Hypothalamus (tissue), 51 donors: ENCODE measurements at places on chromosomes 16 and 17.
A peak's percentile ranks its signal among the peaks of the same experiment; 100 is the strongest.

DNA sequence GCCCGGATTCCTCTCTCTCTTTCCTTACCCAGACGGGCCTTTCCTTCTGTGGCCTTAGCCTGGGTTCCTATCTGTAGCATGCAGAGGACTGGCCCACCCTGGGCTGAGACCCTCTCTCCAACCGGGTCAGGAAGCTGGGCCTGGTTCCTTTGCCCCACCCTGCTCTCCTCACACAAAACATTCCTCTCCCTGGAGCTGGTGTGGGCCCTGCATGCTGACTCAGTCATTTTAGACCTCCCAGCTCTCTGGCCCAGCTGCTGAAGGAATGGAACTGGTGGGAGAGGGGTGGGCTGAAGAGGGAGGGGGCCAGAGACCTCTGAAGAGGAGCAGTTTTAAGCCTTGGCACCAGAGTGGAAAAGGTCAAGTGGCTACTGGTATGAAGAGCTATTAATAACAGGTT lies 957 bp downstream of the MYL4 start:
- DNase-seq: no peak

- DNase-seq: no peak
Measured at GRCh38 chr17:40547079-40547784, 18.0 kb downstream of the CCR7 start.

- DNase-seq: no peak
Measured at GRCh38 chr16:23496821-23497542, 13.3 kb downstream of the GGA2 start.

- no peak for DNase-seq
Measured at GRCh38 chr17:73795730-73796129, 151.5 kb upstream of the SDK2 start.

- DNase-seq: no peak
Measured at GRCh38 chr17:74455025-74455545, 11.3 kb upstream of the CD300A start.

- no peak for DNase-seq
Measured at GRCh38 chr16:86959091-86959651, 358.0 kb downstream of the C16orf95 start.

DNA sequence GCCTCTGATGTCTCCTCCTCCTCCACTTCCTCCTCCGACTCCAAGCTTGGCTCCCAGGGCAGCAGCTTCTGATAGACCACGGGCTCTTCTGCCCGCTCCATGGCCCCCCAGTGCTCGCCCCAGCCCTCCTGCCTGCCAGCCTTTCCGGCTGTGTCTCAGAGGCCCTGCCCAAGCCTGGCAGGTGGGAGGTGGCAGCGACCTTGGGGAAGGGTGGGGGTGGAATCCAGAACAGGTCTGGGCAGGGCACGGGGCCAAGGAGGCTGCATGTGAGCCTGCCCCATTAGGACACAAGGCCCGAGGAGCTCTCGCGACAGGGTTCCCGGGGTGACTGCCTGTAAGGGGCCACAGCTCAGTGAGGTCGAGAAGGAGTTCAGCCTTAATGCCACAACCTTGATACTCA lies at the start of gene GGT6:
GGT6 (minus strand) TSS at position 157 of the 400 bp plus-strand sequence; CDS start at position 101, 56 bp downstream.
- no peak for DNase-seq

GRCh38 chr16:75379911-75380847 lies 53.1 kb downstream of the CFDP1 start:
- DNase-seq: no peak

- no peak for DNase-seq
Measured at GRCh38 chr16:77300256-77300655, 101.0 kb downstream of the SYCE1L start.

DNA sequence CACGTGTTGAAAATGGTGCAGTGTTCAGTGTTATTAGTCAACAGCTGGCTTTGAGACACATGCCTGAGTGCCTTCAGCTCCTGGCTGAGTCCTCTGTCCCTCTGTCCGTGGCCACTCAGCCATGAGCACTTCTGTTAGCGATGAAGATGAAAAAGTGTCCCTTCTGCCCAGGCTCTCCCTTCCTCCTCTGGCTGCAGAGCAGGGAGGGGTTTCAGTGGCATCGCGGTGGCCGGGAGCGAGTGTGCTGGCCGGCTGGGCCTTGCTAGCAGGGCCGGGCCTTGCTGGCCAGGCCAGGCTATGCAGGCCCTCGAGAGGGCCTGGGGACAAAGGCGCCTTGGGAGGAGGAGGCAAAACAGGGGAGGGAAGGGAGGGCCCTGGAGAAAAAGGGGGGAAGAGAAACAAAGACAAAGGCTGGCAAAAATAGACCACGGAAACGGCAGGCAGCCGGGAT lies 47.7 kb downstream of the CMIP start:
- no peak for DNase-seq

DNA sequence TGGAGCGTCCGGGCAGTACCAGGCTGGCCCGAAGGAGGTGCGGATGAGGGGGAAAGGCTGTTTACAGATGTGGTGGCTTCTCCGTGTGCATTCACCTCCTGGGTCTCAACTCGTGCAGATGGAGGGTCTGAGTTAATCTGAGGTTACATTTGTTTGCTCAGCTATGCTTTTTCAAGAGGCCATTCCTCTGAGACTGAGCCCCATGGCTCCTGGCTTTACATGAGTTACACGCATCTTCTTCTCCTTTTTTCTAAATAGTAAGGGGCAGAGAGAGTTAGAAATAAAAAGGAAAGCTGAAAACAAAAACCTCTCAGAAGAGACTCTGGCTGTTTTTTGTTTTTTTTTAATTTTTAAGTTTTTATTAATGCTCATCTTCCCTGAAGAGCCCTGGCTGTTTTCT lies 29.0 kb downstream of the IRF8 start:
- DNase-seq: no peak

GRCh38 chr17:65064452-65065019 lies 8.0 kb upstream of the GNA13 start:
- DNase-seq: no peak

DNA sequence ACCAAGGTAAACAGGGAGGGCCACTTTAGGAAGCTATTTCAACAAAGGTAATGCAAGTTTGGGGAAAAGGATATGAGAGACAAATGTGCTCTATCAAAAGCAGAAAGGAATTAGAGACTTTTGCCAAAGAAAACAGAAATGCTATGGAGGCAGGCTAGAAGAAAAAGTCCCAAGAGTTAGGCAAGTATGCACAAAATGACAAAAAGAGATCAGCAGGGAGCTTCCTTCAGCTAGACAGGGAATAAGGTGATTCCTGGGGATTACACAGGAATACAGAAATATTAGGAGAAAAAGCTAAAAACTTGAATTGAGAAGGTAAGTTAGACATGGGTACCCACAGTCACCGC lies 2.4 kb downstream of the FXR2 start:
- no peak for DNase-seq

- no peak for DNase-seq
Measured at GRCh38 chr17:66340720-66341119, 38.3 kb downstream of the PRKCA start.

DNA sequence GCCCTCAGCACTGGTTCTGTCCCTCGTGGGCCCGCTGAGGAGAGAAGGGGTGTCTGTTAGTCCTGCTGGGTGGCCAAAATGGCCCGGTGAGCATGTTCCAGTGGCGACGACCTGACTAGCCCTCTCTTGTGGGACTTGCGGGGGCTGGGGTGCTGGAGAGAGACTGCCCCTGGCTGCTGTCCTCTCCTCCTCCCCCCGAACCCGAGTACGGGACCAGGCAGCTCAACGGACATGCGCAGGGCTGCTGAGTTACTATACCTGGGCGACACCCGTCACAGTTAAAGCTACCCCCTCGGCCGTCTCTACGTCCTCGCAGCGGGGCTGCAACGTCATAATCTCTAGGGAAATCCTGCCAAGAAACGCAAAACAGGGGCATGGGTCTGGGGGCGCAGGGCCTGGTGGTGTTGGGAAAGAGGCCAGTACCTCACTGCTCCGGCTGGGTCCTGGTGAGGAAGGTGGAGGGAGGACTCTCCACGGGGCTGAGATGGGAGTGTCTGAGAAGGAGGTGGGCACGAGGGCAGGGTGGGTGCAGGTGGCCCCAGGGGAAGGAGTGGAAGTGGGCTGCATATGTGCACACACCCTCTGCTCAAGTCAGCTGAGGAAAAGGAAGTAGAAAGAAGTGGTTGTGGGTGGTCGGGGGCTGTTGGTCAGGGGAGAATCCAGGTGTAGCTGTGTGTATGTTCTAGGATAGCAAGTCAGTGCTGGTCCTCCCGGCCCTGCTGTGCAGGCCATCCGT lies 13.4 kb downstream of the FLOT2 start:
- no peak for DNase-seq

DNA sequence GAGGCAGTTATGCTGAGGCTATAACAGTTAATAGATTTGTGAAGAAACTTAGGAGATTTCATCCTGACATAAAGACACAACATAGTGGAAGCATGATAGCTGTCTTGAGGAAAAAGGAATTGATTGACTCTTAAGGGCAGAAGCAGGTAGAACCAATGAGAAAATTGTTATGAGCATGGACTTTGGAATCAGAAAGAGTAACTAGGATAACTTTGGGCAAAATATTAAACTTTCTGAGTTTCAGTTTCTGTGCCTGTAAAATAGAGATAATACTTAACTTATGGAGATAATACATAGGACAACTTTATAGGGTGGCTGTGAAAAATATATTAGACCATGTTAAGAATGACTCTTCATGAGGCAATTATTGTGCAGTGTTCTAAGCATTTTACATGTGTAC lies 696.5 kb downstream of the CDH11 start:
- no peak for DNase-seq

- no peak for DNase-seq
Measured at GRCh38 chr17:47702391-47702995, 8.5 kb downstream of the TBKBP1 start.

DNA sequence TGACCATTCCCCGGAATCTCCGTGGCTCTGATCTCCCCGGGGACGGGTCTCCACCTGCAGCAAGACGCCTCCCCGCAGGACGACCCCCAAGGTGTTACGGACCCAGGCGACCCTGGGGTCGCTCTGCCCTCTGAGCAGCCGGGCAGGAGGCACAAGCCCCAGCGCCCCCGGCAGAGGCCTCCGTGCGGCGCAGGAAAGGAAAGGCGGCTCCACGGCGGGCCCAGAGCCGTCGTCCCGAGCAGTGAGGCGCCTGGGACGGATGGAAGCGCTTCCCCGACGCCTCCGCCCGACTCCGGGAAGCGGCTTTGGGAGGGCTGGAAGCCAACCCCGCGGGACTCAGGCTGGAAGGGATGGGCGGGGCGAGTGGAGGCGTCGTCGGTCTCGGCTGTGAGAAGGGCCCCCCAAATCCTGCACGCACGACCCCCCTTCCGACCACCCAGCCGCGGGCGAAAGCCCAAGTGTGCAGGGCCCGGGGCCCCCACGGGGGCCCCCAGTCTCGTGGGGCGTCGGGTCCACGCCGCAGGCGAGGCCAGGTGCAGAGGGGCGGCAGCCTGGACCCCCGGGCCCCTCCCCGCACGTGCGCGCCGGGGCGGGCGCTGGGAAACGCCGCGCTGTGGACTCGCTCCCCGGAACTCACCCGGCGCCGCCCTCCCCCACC lies 32.7 kb upstream of the RPH3AL start:
- no peak for DNase-seq

DNA sequence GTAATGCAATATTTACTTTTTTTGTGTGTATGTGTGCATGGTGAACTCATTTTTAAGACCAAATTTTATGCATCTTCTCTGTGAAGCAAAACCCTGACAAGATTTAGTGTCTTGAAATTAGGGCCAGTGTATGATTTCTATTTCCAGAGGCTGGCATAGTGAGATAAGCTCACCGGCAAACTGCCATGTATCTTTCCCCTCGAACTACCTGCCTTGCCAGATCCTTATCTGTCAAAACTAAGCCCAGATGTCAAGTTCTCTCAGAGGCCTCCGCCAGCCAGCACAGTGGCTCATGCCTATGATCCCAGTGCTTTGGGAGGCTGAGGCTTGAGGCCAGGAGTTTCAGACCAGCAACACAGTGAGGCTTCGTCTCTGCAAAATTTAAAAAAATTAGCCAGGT lies 10.0 kb downstream of the USP32 start:
- DNase-seq: no peak

DNA sequence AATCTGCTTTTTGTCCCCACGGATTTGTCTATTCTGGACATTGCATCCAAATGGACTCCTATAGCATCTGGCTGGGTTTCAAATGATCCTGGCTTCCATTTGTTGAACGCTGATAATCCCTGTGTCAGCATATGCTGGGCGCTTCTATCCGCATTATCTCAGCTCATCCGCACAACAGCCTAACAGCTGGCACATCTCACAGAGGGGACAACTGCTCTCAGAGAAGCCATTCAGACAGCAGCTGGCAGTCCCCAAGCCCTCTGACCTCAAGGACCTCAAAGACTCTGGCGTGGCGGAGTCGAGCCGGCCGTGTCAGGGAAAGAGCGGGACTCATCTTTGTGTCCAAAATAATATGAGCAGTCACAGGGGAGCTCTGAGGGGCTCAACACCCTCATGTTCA lies 82.3 kb downstream of the NT5M start:
- peak; percentile 30 for DNase-seq

- DNase-seq: no peak
Measured at GRCh38 chr16:11379420-11379819, 34.2 kb downstream of the RMI2 start.

DNA sequence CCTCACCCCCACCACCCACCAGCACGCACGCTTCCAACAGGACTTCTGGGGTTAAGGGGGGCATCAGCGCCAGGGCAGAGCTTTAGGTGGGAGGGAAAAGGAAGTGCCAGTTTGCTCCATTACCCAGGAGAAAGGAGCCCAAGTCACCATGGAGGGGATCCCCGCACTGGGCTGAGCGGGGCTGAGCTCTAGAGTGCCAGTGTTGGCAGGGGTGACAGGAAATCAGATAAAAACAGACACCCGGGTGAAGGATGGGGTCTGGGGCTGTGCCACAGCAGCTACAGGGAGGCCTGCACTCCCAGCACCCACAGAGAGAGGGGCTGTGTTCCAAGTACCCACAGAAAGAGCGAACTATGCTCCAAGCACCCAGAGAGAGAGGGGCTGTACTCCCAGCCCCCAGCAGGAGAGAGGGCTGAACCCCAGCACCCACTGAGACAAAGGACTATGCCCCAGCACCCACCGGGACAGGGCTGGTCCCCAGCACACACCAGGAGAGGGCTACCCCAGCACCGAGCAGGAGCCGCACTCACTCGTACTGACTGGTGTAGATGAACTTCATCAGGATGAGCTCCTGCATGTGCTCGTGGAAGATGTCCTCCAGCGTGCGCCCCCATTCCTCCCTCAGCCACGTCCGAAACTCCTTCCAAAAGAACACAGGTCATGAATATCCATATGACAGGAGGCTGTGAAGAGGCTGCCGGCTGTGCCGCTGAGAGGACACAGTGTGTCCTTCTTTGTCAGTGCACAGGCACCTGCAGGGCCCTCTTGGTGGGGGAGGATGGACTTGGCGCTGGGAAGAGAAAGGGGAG lies 18.6 kb upstream of the C16orf95 start:
- DNase-seq: no peak
